ENCODE measurements at places on chromosomes 7 and 10. TPM values are rescaled to one million over a fixed set of nuclear protein-coding genes. Genes with fewer than 3 reads are reported as not detected.

Gene CLDN4
- total RNA-seq: 0.43 TPM

Gene MYL7
- not detected for total RNA-seq

Gene SUN3
- total RNA-seq: not detected

Gene CAV1
- 273 TPM for total RNA-seq

Gene SPAG6
- not detected for total RNA-seq

Gene ERVW-1
- total RNA-seq: not detected

Gene C10orf53
- total RNA-seq: not detected

Gene OR9A2
- not detected for total RNA-seq

Gene WDR91
- 6.4 TPM for total RNA-seq

Gene MRC1
- not detected for total RNA-seq

Gene KNDC1
- total RNA-seq: 3.3 TPM

All from bronchial smooth muscle cell (primary cell).